ENCODE measurements at places on chromosomes 5 and 9.
A peak's percentile ranks its signal among the peaks of the same experiment; 100 is the strongest.

GRCh38 chr5:6791031-6791430, 77.8 kb downstream of the TENT4A start:
- no peak for DNase-seq

DNA sequence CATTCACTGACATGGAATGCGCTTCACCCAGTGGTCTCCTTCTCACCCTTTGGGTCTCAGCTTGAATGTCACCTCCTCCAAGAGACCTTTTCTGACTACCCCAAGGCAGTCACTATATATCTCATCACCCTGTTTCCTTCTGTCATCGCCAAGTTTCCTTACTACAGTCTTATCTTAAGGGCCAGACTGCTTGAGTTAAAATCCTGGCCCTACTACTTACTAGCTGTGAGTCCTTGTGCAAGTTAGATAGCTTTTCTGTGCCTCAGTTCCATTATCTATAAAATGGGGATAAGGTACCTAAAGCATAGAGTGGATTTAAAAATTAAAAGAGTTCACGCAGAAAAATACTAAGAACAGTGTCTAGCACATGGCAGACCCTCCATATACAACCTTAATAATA, 132.4 kb downstream of the GABBR2 start:
- DNase-seq, result no peak

GRCh38 chr9:1729631-1730030, 285.5 kb upstream of the SMARCA2 start:
- DNase-seq, result no peak

DNA sequence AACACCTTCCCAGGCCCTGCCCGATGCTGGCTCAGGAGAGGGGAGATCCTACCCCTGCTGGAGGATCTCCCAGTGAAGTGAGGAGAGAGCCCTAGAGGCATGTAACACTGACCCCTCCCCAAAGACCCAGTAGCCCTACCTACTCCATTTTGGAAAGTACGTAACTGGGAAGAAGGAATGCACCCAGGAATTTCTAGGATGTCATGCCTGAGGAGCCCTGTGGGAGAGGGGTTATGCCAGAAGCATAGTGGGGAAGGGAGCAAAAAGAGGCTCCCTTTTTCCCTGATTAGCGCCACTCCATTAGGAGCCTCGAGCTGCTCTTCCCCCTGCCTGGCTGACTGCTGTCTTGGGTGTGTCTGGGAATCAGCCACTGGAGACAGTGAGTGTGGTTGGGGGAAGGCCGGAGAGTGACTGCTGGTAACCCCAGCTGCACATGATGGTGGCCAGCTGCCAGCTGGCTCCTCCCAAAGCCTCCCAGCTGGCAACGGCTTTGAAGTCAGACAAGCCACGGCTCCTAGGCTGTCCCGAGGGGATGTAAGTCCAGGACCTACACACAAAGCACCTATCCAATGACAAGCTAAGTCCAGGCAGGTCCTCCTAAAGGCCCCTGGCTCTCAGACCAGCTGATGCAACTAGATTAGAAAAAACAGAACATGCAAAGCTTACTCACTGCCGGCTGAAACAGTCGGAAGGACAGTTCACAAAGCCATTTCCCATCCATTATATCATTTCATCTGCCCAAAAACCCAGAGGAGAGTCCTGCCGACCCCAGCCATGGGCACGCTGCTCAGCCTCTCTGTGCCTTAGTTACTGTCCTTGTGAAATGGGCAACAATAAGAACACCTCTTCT, 136.5 kb upstream of the ABCA1 start:
- DNase-seq, result peak; percentile 89

DNA sequence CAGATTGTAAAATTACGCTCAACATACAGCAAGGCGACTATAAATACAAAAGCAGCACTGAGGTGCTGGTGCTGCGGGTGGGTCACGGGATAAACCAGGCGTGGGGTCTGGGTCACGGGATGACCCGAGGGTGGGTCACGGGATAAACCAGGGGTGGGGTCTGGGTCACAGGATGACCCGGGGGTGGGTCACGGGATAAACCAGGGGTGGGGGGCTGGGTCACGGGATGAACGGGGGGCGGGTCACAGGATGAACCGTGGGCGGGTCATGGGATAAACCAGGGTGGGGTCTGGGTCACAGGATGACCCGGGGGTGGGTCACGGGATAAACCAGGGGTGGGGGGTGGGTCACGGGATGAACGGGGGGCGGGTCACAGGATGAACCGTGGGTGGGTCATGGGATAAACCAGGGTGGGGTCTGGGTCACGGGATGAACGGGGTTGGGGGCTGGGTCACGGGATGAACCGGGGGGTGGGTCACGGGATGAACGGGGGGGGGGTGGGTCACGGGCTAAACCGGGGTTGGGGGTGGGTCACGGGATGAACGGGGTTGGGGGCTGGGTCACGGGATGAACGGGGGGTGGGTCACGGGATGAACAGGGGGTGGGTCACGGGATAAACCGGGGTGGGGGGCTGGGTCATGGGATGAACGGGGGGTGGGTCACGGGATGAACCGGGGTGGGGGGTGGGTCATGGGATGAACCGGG, 30.2 kb upstream of the SLC9A3 start:
- DNase-seq, result no peak

GRCh38 chr5:76425928-76426804, 23.1 kb downstream of the IQGAP2 start:
- DNase-seq, result no peak

DNA sequence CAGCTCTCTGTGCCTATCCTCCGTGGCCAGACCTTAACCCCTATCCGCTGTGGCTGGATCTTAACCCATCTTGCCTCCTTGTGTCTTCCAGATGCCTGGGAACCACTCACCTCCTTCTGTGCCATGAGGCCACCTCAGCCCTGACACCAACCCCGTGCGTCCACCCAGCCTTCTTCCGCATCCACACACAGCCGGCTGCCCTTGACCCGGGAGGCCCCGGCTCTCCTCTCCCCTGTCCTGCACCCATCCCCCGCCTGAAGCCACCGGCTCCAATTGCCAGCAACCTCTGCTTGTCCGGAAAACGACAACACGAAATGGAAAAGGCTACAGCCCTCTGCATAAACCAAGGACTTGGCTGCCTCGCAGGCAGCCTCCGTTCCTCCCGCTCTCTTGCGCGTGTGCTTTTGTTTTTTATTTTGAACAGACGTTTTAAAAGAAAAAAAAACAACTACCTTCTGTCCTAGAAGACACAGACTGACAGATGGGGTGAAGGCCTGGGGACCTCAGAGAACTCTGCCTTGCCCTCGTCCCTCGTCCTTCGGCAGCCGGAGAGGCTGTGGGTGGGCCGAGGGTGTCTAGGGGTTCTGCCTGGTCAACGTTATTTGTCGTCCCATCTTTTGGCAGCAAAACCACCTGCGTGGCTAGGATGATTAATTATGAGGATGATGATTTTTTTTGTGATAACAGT, 32.5 kb upstream of the HMCN2 start:
- DNase-seq, result peak; percentile 90

GRCh38 chr5:147805030-147805454, 22.5 kb upstream of the JAKMIP2 start:
- DNase-seq, result no peak

- DNase-seq, result no peak
These were observed 121.8 kb downstream of the GHR start for GRCh38 chr5:42545038-42545437.

- no peak for DNase-seq
These were observed 162.7 kb downstream of the PAPPA start for GRCh38 chr9:116316246-116316645.

DNA sequence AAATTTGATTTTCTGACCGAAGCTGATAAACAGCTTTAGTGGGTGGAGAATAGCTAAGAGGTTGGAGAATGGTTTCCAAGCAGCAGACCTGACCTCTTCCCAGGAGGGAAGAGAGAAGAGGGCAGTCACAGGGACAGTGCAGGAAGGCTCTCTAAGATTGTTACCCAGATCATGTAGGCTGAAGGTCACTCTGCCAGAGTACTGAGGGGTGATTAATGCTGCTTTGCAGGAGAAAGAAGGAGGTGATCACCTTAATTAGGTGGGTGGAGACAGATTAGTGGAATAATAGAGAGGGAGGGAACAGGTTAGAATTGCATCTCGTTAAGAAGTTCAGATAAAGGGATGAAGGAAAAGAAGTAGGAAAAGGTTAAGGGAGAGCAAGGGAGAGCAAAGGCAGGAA, 440.5 kb downstream of the BRINP1 start:
- DNase-seq, result no peak

DNA sequence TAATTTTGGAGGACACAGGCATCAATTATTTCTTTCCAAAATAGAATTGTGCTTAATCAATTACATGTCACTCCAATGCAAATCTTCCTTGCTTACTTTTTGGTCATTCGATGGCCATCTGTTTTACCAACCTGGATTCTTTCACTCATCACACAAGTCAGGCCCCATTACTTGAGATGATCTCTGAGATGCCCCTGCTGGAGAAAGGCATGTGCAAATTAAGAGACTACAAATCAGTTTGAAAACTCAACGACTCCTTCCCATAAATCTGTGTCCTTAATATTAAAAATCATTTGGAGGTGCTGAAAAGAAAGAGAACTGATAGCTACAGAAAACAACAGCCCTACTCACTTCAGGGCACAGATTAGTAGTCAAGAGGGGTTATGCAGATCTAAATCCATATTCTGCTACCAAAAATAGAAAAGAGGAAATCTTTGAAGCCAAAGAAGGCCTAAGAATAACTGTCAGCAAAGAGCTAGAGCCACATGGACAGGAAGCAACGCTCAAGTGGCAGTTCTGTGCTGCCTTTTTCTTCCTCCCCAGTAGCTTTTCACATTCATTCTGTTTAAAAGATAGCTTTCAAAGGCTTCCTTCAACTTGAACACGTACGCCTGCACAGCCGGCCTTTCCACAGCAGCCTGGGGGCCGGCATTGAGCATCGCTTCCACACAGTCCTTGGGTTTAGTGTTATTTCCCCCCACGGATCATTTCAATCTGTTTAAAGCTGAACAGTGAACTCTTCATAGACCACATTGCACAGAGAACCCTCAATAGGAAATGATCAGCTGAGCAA, 79.3 kb upstream of the MAP3K1 start:
- no peak for DNase-seq

DNA sequence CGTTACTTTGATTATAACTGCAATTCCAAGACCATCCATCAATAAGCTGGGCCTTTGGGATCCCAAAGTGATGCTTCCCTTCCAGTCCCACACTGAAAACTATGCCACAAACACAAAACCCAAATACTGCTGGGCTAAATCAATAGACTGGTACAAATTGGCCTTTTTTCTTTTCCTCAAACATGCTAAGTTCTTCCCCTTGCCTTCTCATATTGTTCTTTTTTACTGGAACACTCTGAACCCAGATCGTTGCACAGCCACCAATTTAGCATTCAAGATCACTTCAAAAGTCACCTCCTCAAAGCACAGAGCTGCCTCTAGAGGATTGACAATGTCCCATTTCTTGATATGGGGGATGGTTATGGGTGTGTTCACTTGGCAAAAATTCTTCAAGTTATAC, 66.0 kb downstream of the ACTL7B start:
- DNase-seq, result no peak

- no peak for DNase-seq
These were observed 24.9 kb upstream of the ELAVL2 start for GRCh38 chr9:23850690-23851629.

- no peak for DNase-seq
These were observed 336.0 kb downstream of the ENC1 start for GRCh38 chr5:74304536-74304935.

- no peak for DNase-seq
These were observed 334.4 kb downstream of the KCTD16 start for GRCh38 chr5:144504929-144505577.

DNA sequence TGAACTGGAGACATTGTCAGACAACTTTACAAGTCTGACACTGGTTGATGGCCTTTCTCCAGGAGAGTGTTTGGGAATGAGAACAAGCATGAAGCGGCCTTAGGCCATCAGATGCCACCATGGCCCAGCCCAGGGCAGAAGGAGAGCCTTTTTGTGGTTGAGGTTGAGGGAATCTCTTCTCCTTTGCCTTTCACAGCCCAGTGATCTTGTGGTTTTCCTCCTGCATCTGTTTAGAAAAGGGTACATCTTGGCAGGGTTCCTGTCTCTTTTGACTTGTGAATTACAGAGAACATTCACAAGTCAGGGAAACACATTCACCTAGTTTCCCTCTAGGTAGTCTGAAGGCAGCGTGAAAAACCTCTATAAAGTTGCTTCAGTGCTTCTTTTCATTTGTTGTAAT, 27.5 kb downstream of the DMRT2 start:
- DNase-seq, result no peak

DNA sequence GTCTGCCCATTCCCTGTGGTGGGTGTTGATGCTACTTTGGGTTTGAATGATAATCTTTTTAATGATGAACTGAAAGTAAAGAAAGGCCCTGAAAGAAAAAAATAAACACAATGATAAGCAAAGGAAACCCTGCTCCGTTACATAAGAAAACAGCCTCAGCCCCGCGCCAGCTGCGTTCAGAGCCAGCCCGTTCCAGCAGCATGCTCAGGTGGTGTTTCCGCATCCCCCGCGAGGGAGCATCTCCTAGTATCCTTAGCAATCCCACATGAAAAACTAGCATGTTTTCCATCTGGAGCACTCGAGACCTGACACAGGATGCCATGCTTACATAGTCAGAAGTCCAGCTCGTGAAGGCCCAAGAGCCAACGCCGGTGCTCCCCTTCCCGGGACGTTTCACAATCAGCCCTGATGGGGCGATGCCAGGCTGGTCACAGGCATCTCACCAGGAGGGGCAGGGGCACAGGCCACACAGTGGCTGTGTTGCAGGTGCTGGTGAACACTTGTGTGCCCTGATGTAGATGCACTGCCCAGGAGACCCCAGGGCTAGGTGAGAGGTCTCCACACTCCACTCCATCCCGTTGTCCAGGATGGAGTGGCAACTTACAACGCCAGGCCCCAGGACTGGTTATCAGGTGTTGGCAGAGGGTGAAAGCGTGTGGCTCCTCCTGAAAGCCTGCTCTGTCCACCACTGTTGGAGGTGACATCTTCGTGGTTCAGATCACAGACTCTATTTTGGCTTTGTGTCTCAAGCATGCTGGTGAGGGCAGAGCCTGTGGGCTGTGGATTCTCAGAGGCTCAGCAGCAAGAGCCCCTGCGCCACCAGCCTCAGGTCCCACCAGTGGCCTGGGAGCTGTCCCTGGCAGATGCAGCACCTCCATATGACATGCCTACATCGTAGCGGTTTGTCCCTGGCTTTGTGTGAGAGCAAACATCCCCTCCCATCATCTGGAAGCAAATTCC, 246.8 kb upstream of the IRX1 start:
- no peak for DNase-seq

GRCh38 chr5:152170350-152170749, 234.7 kb downstream of the NMUR2 start:
- no peak for DNase-seq

- no peak for DNase-seq
These were observed 42.7 kb downstream of the WDR36 start for GRCh38 chr5:111134864-111135263.

DNA sequence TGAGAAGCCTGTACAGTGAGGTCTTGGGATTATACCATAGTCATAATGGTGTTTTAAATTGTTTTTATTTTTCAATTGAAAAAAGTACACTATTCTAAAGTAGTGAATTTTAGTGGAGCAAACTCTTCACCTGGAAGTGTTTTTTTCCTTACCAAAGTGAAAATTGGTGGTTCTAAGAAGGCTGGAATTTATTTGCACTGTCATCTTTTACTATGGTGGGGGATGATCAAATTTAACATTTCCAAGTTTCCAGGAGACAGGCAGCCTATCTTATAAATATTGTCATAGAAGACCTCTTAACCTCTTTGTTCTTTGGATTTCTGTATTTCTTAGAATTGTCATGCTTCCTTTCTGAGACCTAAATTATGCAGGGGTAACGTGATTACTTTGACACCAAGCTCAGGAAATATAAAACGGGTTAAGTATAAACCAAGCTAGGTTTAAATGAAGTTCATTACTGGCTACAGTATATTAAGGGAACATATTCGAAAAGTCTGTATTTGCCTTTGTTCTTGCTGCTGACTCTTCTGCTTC, 20.2 kb downstream of the NDFIP1 start:
- DNase-seq, result no peak

- no peak for DNase-seq
These were observed 166.4 kb upstream of the OTULINL start for GRCh38 chr5:14415024-14415697.

Measured in NCI-H2171 (cell line).